ENCODE measurements at places on chromosomes 4 and X.

- H3K4me1 ChIP-seq = no peaks in the 10 kb centered on the region
- no peak overlapping the region for H3K4me3 ChIP-seq
- DNase-seq = no peak
- no peaks in the 10 kb centered on the region for H3K36me3 ChIP-seq
- H3K27ac ChIP-seq = no peak overlapping the region
- no peaks in the 10 kb centered on the region for H3K27me3 ChIP-seq
These were observed 70.4 kb upstream of the FHL1 start for GRCh38 chrX:136076942-136077341.

DNA sequence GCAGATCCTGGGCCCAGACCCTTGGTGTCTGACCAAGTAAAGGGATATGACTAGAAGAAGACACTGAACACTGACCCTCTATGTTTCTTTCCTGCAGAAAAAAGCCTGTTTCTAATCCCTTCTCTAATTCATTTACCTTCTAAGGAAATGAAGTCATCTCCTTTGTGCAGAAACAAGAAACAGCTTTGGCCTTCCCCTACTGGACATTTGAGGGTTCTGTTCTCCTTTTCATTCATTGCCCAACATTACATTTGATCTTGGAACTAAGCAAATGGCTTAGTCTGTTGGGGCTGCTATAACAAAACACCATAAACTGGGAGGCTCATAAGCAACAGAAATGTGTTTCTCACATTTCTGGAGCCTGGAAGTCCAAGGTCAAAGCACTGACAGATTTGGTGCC lies 20.0 kb downstream of the HCCS start:
- DNase-seq = no peak
- H3K4me3 ChIP-seq = no peak overlapping the region
- no peaks in the 10 kb centered on the region for H3K4me1 ChIP-seq

DNA sequence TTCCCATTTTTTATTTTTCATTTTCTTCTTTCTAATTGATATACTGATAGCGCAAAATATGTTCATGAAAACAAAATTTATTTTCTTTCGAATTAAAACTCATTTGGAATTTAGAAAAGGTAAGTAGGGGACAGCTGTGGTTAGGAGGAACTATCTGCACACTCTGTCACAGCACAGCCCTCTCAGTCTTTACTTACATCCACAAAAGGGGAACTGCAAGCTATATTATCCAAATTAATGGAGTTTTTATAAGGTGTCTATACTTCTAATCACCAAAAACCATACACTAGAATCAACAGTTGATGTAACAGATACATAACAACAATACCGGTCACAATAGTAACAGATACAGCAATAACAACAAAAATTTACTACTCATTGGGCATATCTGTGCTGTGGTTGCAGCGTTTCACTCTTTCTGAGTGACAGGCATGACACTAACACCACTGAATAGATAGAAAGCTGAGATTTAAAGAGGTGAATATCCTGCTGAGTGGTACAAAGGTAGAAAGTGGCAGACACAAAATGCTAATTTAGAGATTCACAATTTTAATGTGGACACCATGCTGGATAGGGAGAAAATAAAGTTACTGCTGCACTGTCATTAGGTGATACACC lies 160.7 kb downstream of the PPP3CA start:
- H3K27me3 ChIP-seq = no peaks in the 10 kb centered on the region
- H3K4me3 ChIP-seq = no peak overlapping the region
- H3K4me1 ChIP-seq = peaks cover 9% of the 10 kb centered on the region
- DNase-seq = no peak
- no peak overlapping the region for H3K27ac ChIP-seq
- H3K36me3 ChIP-seq = no peaks in the 10 kb centered on the region

DNA sequence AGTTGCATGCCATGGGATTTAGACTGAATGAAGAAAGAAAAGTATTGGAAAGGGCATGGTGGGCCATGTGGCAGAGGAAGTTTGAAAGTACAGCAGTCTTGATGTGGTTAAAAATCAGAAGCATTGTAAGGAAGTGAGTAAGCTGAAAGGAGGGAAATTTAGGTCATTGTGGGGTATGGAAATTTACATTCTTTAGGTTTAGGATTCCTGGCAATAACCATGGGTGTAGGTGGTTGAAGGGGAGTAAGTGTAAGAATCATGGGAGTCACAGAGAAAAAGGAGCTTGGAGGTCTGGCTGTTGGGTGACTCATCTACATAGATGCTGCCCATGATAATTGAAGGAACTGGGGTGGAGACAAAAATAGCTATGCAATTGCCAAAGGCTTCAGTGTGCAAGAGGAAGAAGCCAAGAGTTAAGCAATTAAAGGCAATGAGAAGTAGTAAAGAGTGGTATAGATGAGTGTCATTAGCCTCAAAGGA lies 243.8 kb upstream of the LDB2 start:
- H3K27me3 ChIP-seq = no peaks in the 10 kb centered on the region
- H3K36me3 ChIP-seq = no peaks in the 10 kb centered on the region
- DNase-seq = no peak
- no peak overlapping the region for H3K4me3 ChIP-seq
- no peak overlapping the region for H3K27ac ChIP-seq

- H3K4me1 ChIP-seq = no peaks in the 10 kb centered on the region
- H3K27ac ChIP-seq = no peak overlapping the region
- H3K4me3 ChIP-seq = no peak overlapping the region
- no peaks in the 10 kb centered on the region for H3K27me3 ChIP-seq
- H3K36me3 ChIP-seq = no peaks in the 10 kb centered on the region
- no peak for DNase-seq
These were observed 32.4 kb upstream of the CD99 start for GRCh38 chrX:2658585-2659292.
